Fibroblast of villous mesenchyme (primary cell): ENCODE measurements at places on chromosomes 13 and 19.

DNA sequence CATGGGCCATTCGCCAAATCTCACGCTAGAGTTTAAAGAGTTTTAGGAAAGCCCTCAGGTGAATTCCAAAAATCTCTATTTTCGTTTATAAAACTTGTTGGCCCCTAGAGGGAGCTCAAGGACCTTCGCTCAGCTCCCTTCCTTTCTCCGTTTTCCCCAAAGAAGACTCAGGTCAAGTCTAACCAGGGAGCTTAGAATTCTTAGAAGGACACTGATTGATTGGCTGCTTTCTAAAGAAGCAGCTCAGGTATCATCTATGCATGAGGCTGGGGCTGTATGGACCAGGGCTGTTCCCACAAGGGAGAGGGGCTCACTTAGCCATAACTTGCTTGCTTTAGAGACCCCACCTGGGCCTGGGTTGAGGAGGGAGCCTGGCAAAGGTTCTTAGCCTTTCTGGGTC lies 20.5 kb downstream of the DZIP1 start:
- DNase-seq = peak; percentile 72

- DNase-seq = no peak
Observed at GRCh38 chr13:112648101-112648500, 41.7 kb upstream of the ATP11A start.

- DNase-seq = no peak
Observed at GRCh38 chr13:65112531-65112941, 2117.6 kb downstream of the PCDH9 start.

GRCh38 chr13:103067751-103068555 lies 1.7 kb upstream of the SLC10A2 start:
- no peak for DNase-seq

DNA sequence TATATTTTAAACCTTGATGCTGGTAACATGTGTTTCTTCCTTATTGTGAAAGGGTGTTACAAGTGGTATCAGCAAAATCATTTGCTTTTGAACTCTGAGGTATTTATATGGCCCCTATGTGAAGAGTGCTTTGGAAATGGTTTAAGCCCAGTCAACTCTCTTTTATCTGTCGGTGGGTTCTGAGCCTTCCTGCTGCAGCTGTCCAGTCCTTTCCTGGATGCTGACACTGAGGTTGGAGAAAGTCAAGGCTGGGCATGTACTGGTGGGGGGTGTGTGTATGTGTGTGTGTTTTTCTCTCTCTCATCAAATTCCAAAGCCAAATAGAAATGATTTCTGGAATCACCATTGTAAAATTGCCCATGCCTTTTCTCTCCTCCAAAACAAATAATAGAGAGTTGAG lies 221.2 kb downstream of the LMO7 start:
- no peak for DNase-seq

DNA sequence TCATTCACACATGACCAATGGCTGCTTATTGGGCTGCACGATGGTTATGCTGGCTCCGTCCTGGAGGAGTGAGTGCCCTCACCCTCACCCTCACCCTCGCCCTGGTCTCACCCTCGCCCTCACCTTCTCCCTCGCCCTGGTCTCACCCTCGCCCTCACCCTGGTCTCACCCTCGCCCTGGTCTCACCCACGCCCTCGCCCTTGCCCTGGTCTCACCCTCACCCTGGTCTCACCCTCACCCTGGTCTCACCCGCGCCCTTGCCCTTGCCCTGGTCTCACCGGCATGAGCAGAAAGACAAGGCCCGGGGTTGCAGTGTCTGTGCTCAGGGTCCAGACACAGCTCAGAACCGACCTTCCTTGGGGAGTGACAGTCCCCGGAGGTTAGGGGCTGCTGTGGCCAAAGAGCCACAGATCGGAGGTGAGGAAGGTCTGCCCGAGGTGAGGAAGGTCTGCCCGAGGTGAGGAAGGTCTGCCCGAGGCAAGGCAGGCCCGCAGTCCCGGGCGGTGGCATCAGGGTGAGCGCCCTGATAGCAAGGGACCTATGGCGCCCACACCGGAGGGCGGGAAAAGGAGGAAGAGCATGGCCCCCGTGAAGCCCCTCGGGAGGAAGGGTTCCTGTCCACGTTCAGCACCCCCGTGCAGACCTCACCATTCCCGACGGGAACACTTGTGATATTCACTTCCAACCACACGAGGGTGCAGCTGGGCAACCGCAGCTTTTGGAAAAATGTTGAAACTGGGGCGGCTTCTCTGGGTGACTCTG lies 65.6 kb downstream of the MCF2L start:
- DNase-seq = peak; percentile 61

GRCh38 chr13:38664906-38665305 lies 22.0 kb upstream of the FREM2 start:
- DNase-seq = no peak

GRCh38 chr13:100630555-100630954 lies 42.0 kb upstream of the GGACT start:
- no peak for DNase-seq

GRCh38 chr19:49098795-49099194 lies 13.5 kb downstream of the SNRNP70 start:
- no peak for DNase-seq

DNA sequence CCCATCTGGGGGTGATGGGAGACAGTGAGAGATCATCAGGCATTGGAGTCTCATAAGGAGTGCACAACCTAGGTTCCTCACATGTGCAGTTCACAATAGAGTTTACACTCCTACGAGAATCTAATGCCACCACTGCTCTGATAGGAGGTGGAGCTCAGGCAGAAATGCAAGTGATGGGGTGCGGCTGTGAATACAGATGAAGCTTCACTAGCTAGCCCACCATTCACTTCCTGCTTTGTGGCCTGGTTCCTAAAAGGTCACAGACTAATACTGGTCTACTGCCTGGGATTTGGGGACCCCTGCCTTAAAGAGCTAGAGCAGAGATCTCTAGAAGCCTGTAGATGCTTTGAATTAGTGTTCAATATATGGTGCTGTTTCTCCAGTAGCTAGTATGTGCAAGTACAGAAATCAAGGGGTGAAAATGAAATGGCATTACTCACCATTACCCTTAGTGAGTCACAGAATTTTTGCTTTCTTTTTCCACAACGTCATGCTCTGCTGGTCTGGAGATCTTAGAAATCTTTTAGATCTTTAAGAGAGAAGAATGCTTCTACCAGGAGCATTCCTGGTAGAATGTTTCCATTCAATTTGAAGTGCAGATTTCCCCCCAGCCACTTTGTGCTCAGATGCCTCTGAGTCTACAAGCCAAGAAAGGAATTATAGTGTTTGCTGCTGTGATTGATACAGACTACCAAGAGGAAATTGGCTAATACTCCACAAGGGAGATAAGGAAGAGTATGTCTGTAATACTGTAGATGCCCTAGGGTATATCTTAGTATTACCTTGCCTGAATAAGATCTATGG lies 2301.2 kb downstream of the PCDH9 start:
- peak; percentile 4 for DNase-seq

DNA sequence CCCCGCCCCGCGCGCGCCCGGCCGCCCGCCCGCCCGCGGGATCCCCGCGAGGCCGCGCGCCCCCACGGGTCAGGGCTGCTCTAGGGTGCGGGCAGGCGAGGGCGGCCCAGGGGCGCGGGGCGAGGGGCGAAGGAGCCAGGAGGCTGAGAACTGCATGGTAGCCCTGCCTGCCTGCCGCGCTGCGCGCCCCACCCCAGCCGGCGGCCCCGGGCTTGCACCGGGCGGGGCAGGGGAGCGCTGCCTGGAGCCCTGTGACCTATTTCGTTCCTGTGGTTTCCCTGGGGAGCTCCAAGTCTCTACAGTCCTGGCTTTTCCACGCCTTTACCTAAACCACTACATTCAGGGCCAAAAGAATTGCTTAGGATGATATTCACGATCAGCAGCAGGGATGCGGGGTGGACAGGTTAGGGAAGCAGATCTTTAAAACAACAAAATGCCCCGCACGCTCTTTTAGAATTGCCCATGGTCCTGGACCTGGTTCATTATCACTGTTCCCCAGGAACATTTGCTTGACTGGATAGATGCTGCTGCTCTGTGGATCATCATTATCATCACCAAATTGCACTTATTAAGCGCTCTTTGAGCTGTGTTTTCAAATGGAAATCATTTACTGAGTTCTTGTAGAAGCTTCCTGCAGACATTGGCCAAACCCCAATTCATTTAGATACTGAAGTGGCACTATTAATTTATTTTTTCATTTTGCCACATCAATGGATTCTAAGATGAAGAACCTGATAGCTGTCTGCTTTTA lies 421 bp upstream of the GPR12 start:
- DNase-seq = no peak

GRCh38 chr13:97182111-97182890 lies 39.8 kb upstream of the MBNL2 start:
- no peak for DNase-seq

DNA sequence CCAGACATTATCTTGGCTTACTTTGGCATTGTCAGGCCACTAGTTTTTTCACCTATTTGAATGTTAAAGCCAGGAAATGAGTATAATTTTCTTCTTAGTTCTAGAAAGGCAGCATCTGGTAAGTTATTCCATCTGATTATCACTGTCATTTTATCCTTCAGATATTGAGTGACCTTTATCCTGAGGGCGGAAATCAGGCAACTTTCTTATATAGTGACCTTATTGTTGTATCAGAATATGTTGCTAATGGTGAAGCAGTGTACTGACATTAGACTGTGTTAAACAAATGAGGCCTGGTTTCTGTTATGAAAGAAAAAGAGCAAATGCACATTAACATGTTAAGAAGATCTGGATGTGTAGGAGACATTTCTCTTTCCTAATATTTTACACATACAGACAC lies 5.4 kb upstream of the NDFIP2 start:
- DNase-seq = no peak

DNA sequence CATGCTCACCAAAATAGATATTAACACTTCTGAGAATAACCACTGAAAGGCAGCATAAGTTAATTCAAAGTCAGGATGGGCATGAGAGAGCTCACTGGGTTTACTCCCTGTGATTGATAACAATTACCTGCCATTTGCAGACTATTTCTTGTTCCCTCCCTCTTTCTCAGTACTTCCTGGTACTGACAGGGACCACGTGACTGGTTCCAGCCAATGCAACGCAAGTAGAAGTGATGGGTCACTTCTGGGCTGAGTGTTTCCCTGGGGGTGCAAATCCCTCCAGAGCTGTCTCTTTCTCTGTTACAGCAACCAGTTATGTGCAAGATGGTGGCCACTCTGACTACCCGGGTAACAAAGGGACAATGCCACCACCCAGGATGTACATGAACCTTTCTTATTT lies 118.8 kb downstream of the EFNB2 start:
- DNase-seq = no peak

- DNase-seq = peak; percentile 76
Observed at GRCh38 chr13:110560601-110561343, 750 bp downstream of the RAB20 start.

DNA sequence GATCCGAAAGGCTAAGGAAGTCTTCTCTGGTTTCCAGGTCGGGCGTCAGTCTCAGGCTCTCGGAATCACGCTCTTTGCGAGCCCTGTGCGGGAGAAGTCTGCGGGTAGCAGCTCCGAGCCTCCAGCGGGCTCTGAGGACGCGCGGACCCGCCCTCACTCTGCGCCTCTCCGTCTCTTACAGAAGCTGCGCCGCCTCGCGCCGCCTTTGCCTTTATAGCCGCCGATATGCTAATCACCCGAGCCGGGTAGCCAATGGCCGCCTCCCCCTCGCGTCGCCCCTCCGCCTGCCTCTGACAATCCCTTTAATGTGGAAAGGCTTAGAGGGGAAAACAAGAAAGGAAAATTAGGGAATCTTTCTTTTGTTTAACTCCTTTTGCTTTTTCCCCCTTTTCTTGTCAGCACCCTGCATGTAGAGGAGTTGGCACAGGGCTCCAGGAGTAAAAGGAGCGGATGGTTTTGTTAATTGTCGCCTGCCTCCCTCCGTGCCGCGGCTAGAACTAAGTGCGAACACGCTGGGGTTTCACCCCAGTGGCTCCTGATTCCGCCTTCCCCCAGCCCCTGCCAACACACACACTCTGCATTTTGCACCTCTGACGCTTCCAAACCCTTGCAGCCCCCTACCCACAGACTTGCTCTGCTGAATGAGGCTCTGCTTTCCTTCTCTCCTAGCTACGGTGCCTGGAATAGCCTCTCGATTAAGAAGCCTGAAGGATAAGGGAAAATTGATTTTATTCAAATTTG lies at the start of gene PCDH8:
Gene PCDH8 (minus strand): TSS at position 186 of the 741 bp plus-strand sequence. CDS start 204 bp downstream, outside the sequence.
- no peak for DNase-seq

- no peak for DNase-seq
Observed at GRCh38 chr13:27919659-27919933, 204 bp upstream of the PDX1 start.
